ENCODE measurements at places on chromosomes 1 and 21. TPM values are rescaled to one million over a fixed set of nuclear protein-coding genes. Genes with fewer than 3 reads are reported as not detected.

AVPR1B gene
- total RNA-seq, result not detected

NTMT2 gene
- not detected for total RNA-seq

HORMAD1 gene
- total RNA-seq, result 0.25 TPM

LCE1C gene
- total RNA-seq, result not detected

GNAT2 gene
- 0.26 TPM for total RNA-seq

PSRC1 gene
- 17.6 TPM for total RNA-seq

LORICRIN gene
- total RNA-seq, result not detected

ICOSLG gene
- total RNA-seq, result 2.4 TPM

DNA sequence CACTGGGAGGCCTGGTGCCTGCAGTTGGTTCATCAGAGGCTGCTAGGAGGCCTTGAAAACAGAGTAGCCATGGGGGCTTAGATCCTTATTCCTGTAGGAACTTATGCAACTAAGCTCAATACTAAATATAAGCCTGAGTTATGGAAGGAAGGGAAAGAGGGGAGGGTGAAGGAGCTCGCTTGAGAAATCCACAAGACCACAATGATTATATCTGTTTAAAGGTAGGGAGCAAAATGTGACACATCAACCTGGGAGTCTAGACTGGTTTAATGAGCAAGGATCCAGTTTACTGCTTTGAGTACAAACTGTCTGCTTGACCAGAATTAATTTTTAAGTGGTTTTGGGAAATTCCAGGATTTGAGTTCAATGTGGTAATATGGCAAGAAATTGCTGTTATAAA, 20.4 kb upstream of the ANGPTL7 start:
- no peak for DNase-seq

DNA sequence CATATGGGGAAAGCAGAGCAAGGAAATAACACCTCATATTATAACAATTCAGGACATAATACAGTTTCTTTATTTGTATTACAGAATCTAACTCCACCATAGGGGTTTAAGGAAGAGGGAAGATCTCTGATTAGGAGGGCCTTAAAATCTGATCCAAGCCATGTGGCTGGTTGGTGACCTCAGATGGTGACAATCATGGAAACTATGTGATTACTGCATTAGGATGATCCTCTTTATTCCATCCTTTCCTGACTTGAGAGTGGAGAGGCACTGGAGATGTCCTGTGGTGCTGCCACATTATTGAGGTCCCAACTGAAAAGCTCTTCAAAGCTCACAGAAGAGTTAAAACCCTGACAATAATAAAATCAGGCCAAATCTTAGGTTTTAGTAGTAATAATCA, 168.1 kb upstream of the BEND5 start:
- DNase-seq, result no peak

DNA sequence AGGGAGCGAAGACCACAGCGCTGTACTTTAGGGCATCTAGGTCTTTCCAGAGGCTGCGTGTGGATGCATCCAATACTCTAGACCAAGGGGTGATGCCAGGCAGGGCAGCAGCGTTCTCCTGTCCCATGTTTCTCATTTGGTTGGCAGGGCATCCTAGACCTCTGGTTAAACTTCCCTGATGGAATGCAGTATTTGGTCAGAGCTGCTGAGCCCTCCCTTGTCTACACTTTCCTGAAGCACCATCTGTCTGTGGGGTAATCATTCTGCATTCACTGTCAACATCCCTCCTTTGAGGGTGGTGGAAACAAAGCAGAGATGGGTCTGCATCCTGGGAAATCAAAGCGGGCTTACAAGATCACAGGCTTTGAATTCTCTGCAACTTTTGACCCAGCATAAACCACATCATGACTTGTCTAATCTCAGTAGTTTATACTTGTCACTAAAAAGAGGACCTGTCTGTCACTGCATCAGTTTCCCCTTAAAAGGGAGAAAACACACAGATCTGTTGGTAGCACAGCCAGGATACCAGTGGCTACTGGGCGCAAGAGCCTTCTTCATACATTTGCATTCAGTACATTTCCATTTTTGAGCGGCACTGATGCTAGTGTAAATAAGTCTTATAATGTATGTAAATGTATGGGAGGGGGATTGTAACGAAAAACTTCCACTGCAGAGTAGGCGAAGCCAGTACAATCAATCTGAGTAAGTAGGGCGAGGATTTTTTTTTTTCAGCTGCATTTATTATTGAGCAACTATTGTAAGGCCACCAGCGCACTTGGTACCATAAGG, 106.3 kb downstream of the GALNT2 start:
- no peak for DNase-seq

DNA sequence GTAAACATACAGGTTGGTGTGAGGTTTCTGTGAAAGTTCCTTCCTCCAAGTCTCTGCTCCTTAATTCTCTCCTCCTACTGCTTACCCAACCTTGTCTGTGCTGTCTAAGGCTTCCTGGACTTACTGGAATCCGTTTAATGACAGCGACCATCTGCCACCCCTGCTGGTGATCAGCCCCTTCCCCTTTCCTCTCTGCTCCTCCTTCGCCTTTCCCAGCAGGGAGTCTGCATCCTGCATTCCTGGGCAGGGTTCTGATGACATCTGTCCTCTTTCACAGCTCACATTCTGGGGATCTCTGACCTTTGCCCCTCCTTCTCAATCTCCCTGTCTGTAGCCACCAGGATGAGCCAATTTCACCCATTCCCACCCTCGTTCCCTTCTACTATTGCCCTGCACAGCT, 66.5 kb downstream of the KIRREL1 start:
- no peak for DNase-seq

GRCh38 chr1:53326598-53327181, 1.2 kb downstream of the LRP8 start:
- DNase-seq, result no peak

GRCh38 chr1:203888807-203889251, 27.4 kb downstream of the SNRPE start:
- DNase-seq, result no peak

DNA sequence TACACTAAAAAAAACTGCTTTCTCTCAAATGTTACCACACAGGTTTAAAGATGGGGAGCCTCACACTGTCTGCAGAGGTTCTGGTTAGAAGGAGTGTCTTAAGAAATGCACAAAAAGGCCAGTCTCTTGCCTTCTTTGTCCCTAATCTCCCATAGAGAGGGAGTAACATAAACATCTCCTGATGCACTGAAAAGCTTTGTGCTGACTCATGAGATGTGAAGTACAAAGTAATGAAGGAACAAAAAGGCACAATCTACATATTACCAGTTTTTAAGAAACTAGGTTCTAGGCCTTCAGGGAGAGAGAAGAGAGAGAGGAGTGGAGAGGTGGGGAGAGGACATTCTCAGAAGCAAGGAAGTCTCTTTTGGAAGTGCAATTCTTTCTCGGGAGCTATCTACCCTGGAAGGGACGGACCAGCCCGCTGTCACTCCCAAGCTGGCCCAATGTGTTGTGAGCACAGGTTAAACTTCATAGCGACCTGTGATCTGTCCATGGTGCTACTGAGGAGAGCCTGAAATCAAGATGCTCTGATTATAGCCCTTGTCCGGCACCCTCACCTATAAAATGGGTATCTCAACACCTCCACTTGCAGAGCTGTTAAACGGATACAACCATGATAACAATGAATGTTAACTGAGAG, 458.1 kb downstream of the DISC1 start:
- no peak for DNase-seq

GRCh38 chr1:43705334-43705733, 2.0 kb upstream of the ST3GAL3 start:
- no peak for DNase-seq

DNA sequence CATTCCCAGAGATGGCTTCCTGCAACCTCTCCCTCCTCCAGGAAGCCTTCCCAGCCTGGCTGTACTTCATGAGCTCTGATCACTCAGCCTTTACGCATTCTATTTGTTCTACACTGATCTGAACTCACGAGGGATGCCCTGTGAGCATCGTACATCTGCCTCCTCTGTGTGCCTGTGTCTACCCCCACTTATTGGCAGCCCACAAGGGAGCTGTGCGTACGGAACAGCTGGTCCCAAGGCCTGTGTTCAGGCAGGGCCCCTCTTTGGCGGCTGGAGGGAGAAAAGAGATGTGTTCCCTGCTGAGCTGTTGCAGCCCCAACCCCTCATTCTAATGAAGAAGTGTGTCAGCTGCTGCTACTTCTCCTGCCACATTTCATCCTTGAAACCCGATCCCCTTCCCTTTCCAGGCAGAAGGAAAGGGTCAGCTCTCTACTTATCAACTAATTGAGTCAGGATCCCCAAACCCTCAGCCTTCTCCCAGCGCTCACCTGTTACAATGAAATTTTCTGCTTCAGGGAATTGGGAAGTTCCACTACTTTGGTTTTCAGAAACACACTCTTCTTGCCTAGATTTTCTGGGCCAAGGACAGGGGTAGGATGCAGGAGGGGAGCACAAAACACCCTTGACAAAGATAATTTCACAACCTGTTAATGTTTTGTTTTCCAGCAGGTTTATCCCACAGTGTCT, 3.2 kb downstream of the INKA2 start:
- no peak for DNase-seq

DNA sequence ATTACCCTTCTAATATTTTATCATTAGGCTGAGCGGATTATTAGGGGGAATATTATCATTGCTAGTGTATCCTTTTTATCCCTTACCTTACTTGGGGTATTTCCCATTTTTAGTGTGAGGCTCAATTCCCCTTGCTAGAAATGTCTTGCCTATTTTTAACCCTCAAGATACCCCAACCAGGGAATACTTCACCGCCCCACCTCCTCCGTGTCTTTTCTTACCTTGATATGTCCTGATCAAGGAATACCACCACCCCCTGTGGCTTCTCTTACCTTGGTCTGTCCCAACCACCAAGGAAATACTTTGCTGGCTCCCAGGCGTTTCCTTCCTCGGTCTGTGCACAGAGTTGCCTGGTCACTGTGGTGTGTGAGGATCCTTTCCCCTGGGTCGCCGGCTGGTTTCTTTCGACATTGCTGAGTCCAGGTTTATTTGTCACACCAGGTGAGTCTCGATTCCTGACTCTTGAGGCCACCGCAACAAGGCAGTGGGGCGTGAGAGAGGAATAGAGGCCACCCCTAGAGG, 57.8 kb downstream of the SERINC2 start:
- no peak for DNase-seq

DNA sequence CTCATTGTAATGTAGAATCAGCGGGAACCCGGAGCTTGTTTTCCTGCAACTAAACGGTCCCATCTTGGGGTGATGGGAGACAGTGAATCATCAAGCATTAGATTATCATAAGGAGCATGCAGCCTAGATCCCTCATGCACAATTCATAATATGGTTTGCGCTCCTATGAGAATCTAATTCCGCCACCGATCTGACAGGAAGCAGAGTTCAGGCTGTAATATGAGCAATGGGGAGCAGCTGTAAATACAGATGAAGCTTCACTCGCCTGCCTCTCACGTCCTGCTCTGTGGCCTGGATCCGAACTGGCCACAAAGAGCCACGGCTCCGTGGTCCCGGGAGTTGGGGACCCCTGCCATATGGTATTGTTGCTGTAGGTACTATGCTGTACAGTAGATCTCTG, 1.6 kb downstream of the IFI44 start:
- peak; percentile 35 for DNase-seq

DNA sequence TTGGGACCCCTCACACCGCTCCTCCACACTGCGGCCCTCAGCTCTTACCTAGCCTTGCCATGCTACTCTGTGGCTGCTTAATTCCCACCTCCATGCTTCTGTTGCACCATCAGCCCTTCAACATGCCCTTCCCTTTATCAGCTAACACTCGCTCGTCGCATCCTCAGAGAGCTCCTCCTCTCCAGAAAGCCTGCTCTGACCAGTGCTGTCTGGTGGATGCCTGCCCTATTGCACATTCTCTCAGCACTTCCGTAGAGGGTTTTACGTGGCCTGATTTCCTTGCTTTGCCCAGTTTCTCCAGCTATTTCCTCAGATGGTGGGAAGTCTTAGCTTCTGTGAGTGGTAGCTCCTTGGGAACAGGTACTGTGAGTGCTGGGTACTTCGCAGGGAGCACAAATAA, 10.3 kb upstream of the LAD1 start:
- DNase-seq, result no peak

- peak; percentile 33 for DNase-seq
Measured at GRCh38 chr1:211606332-211606913, 27.5 kb upstream of the SLC30A1 start.

DNA sequence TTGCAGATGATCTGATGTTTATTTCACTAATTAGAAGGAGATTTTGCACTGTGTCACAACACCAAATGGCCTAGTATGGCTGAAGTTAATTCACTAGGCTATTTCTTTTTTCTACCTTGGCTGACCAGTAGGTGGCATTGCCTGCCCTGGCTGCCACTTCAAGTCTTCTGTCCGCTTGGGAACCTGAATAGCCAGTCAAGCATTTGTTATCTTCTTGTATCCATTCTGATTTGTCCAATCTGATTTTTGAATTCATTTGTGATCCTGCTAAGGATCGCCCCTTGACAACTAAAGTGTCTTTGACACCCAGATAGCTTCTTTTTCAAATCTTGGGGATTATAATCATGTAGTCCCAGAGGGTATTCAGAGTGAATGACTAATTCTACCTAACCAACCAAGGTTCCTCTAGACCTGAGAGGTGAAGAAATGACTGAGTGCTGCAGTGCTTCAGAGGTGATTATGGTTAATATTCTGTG, 99.4 kb downstream of the GIPC2 start:
- peak; percentile 60 for DNase-seq

- DNase-seq, result no peak
Measured at GRCh38 chr1:194705123-194705854, 1518.9 kb upstream of the B3GALT2 start.

DNA sequence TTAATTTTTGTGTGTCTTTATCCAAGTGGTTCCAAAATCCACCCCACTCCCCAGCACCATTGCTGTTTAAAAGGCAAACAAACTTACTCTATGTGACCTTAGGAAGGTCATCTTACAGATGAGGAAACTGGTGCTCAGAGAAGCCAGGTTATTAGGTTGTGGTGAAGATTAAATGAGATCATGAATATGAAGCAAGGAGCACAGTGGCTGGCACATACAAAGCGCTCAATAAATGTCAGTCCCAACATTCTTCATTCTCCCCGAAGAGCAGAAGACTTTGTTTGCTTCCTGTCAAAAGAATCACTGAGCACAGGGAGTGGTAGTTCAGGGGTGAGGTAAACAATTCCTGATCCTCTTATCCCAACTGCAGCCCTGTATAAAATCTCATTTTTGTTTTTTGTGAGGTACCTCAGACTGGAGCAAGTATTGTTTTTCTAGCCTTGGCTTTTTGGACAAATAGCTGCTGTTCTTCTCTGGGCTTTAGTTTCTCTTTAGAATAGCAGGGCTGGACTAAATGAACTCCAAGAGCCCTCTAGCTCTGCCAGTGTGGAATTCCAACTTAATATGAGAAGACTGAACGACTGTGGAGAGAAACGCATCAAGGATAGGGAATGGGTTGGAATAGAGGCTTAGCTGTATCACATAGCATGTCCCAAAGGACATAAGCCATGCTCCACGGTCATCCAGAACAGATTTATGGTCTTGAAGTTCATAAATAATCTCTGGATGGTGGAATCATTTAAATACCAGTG, 455.3 kb upstream of the USP24 start:
- no peak for DNase-seq

Measured in activated CD4-positive, alpha-beta T cell treated with anti-CD3 and anti-CD28 coated beads for 36 hours (primary cell).